Astrocyte of the cerebellum (primary cell): ENCODE measurements at places on chromosomes 16 and 17.
A peak's percentile ranks its signal among the peaks of the same experiment; 100 is the strongest.

DNA sequence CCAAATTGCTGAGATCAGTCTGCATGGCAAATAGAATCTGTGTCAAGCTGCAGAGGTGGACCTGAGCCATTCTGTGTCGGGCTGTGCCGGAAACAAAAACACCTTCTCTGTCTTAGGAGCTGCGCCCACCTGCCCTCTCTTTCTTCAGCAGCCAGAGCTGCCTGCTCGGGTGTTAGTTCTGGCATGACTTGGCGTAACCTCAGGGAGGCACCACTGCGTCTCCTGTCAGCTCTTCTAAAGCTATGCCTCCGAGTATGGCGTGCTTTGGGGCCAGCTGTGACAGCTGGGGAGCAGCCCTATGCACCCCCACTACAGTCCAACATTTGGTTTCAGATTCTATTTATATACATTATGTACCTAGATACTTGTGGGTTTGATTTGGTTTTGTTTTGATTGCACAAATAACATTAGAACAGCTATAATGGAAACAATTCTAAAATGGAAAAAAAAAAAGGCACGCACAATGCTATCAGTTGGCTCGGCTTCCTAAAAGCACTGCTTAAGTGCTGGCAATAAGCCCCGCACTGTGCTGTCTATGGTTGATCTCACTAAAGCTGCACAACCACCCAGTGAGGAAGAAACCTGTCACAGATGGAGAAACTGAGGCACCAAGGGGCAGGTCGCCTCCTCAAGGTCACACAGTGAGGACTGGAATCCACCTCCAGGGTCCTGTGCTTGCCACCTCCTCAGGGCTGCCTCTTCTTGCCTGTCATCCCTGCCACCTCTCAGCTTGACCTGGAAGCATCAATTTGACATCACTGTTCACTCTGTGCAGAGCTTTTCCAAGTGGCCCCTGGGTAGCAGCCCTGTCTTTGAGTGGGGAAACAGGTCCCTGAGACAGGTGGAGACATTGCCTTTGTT is 18.7 kb upstream of the ADGRG1 start:
- DNase-seq: no peak

- DNase-seq: no peak
These were observed 52.8 kb upstream of the TOB1 start for GRCh38 chr17:50918933-50919296.

DNA sequence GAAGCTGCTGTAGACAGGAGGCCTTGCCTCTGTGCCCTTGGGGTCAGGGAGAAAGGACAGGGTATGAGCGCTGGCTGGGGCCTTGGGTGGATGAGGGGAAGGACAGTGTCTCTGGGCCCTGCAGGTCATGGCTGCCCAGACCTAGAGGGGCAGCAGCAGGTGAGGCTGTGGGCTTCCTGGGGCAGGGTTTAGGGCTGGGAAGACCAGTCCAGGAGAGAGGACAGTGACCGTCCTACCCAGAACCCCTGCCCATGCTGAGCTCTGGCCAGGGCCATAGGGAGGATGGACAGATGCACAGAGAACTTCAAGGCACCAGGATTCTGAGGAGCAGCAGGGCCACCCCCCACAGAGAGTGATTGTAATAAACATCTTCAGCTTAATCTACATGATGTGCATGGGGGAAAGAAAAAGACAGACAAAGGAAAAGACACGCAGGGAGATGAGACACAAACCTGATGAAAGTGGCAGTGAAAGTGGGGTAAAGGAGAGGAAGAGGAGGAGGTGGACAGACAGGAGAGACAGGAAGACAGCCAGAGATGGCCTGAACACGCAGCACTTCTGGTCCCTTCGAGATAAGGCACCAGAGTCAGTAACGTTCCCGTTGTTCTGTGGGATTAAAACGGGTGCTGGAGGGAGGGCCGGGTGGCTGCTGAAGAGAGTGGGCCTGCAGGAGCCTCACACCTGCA is 17.5 kb downstream of the FLOT2 start:
- DNase-seq: no peak

- DNase-seq: no peak
These were observed 28.7 kb upstream of the ENPP7 start for GRCh38 chr17:79702034-79702433.

GRCh38 chr17:80694085-80694991 is 149.7 kb downstream of the RPTOR start:
- no peak for DNase-seq

DNA sequence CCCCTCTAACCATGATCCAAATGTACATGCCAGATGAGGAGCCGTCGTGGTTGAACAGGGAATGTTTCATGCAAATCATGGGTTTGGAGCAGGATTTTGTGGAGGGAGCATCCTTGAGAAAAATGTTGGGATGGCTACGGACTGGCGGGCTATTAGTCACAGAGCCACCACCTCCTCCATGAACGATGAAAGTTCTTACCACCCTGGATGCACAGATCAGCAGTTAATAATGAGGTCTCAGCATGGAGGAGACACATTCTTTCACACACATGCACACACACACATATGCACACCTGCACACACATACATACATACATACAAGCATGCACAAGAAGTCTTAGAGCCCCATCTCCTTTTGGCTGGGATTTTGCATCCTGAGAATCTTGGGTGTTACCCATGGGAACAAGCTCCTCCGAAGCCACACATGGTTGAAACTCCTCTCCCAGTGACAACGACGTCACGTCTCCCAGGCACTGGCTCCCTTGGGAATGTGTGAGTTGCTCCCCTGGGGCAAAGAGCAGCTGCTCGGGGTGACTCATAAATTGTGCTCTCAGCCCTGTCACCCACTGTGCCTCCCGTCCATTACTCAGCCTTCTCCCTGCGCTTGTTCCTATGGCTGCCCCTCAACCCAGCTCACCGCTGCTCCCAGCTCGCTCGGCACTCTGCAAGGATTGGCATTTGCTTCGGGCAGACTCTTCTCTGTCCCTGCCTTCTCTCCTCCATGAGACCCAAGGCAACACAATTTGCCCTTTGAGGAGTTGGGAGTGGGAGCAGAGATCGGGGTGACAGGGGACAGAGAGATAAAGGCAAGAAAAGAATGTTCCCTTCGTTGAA is 344.6 kb downstream of the SOX9 start:
- no peak for DNase-seq

DNA sequence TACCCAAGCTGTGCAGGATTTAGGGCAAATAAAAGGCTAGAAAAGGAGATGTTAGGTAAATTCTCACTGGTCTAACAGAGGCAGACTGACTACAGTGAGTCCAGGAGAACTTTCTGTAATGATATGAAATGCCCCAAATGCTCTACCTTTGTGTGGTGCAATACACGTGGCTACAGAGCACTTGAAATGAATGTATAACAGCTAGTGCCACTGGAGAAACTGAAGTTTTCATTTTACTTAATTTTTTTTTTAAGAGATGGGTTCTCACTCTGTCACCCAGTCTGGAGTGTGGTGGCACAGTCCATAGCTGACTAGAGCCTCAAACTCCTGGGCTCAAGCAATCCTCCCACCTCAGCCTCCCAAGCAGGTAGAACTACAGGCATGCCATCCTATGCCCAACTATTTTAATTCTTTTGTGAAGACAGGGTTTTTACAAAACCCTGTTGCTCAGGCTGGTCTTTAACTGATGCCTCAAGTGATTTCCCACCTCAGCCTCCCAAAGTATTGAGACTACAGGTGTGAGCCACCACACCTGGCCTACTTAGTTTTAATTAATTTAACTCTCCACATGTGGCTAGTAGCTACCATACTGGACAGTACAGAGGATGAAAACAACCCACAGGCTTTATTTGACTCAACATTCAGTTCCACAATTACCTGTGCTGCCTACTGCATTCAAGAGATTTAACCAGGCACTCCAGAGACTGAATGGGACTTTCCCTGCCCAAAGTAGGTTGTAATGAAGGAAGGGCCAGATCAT is 84.8 kb upstream of the PLEKHM1 start:
- DNase-seq: no peak

- no peak for DNase-seq
These were observed 794 bp downstream of the PDE6G start for GRCh38 chr17:81655378-81656117.

- no peak for DNase-seq
These were observed 1.6 kb upstream of the KREMEN2 start for GRCh38 chr16:2962334-2963073.

GRCh38 chr16:80341263-80341662 is 199.5 kb upstream of the DYNLRB2 start:
- DNase-seq: no peak

DNA sequence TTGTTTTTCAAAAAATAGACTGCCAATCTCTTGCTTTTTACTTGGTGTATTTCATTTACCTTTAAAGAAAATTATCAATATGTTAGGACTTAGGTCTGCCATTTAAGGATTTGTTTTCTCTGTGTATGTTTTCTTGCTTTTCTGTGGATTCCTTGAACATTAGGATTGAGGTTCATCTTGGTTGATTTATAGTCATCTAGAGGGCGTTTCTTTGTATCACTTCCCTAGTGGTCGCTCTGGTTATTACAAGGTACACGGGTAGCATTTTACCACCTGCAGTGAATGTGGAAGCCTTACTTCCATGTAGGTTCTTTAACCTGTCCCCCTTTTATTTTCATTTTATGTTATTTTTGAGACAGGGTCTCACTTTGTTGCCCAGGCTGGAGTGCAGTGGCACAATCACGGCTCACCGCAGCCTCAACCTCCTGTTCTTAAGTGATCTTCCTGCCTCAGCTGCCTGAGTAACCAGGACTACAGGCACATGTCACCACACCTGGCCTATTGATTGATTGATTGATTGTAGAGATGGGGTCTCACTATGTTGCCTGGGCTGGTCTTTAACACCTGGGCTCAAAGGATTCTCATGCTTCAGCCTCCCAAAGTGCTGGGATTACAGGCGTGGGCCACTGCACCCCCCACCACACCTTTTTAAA is 35.2 kb upstream of the CBX4 start:
- DNase-seq: peak; percentile 6

DNA sequence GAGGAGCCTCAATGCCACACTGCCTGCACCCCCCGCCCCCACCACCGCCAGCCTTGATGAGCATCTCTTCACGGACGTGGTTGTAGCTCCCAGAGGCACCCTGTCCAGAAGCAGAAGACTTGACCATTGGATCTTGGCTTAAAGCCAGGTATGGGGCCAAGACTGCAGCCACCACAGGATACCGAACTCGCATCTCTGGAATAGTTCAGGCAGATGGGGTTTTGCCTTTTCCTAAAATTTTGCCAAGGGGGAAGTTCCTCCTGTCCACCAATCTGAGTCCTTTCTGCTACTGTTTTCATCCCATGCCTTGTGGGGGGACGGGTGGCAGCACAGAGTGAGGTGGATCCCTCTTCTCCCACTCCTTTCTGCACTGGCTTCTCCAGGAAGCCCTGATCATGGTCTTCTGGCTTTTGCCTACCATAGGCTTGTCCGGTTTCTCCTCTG is 939 bp downstream of the CORO6 start:
- DNase-seq: no peak

GRCh38 chr16:55136356-55137150 is 187.4 kb upstream of the IRX6 start:
- DNase-seq: no peak

DNA sequence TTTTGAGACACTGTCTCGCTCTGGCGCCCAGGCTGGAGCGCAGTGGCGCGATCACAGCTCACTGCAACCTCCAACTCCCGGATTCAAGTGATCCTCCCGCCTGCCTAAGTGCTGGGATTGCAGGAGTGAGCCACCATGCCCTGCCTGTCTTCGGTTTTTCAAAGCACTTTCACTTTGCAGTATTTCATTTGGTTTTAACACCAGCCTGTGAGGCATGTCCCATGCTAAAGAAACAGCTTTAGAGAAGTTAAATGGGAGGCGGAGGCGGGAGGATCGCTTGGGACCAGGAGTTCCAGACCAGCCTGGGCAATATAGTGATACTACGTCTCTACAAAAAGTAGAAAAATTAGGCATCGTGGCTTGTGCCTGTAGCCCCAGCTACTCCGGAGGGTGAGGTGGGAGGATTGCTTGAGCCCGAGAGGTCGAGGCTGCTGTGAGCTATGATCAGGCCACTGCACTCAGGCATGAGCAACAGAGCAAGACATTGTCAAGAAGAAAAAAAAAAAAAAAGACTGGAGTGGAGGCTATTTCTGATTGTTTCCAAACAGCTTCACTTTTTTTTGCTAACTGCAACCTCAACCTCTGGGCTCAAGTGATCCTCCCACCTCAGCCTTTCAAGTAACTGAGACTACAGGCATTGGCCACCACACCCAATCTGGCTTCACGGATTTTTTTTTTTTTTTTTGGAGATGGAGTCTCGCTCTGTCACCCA is 1.3 kb downstream of the METTL23 start:
- DNase-seq: no peak

DNA sequence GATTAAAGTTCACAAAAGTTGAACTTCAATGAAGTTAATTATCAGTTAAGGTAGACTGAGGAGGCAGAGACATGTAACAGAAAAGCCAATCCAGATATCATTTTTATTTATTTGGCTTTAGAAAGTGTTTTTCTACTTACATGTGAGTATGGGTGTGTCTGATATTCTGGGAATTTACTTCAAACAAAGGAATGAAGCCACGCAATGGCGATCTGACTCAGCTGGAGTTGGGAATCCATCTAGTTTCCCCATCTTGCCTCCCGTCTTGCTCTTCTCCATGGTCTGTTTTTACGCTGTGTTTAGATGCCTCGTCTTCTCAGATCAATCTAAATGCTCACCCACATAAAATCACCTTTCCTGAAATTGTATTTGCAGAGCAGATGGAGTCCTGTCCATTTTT is 1.7 kb upstream of the KCNJ16 start:
- no peak for DNase-seq

GRCh38 chr17:41844971-41845370 is 7.3 kb downstream of the KLHL10 start:
- no peak for DNase-seq

GRCh38 chr16:4922721-4923342 is 14.1 kb downstream of the PPL start:
- DNase-seq: no peak

DNA sequence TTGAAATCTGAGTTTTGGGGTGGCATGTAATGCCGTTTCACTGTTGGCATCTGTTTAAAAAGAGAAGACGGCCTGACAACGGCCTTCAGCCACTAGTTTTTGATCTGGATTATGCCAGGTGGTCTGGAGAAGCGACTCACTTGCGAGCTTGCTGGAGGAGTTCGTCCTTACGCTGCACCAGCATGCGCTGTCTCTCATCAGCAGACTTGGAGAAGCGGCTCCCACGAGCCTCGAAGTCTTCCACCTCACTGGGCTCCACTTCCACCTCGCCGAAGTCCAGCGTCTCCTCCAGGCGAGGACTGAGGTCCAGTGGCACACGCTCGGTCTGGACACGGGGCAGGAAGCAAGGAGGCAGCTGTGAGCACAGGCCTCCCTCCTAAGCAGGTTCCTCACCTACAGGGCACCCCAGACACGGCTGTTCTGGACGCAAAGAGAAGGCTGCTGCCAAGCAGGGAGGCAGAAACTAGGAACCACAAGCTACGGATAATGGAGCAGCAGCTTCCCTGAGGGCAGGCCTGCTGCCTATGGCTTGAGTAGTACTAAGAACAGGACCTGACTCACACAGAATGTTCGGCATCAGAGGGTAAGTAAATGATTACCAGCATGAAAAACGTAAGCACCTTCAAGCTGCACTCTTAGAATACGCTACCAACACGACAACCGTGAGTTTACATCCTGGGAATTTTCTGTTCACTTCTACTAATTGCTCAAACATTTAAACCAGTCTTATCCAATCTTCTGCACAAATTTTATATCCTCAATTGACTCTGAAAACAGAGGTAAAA is 61.4 kb downstream of the AMFR start:
- DNase-seq: no peak

GRCh38 chr17:336110-337021 is 16.2 kb downstream of the RPH3AL start:
- DNase-seq: no peak

- no peak for DNase-seq
These were observed 169.8 kb downstream of the MRTFB start for GRCh38 chr16:14240964-14241363.

GRCh38 chr17:14746822-14747602 is 446.1 kb downstream of the HS3ST3B1 start:
- DNase-seq: no peak

GRCh38 chr16:943971-944370 is 26.8 kb downstream of the LMF1 start:
- no peak for DNase-seq
